NCI-H1436 treated with DMSO at 0.1 percent for 48 hours (cell line): ENCODE measurements at places on chromosomes 4 and X.

DNA sequence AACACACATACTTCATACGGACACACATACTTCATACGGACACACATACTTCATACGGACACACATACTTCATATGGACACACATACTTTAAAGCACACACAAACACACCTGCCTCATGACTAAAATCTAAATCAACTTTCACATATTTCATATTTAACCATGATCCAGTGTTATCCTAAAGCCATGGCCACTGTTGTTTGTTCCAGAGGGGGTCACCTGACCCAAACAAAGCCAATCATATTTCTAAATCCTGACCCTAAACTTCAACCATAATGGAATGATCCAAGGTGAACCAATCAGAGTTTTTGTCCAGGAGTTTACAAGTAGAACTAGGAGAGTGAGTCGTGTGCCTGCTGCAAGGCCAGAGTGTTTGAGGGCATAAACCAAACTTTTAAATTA, 97.2 kb upstream of the KIT start:
- no peak for DNase-seq

GRCh38 chrX:115324194-115324593, 34.7 kb downstream of the LUZP4 start:
- no peak for DNase-seq

GRCh38 chr4:169253904-169254303, 16.9 kb downstream of the SH3RF1 start:
- no peak for DNase-seq

DNA sequence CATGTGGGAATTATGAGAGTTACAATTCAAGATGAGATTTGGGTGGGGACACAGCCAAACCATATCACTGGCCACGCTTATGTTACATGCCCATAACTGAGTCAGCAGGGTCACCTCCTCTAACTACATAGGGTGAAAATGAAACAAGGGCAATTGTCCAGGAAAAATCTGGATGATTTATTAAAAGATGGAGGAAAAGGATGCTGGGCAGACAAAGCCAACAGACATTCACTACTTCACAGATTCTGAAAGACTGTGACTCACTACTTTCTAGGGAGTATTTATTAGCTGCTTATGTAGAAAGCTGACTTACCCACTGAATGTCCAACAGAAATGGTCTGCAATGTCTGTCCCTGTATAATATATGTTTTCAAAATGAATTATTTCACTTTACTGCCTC, 72.4 kb downstream of the APBB2 start:
- no peak for DNase-seq

- DNase-seq: no peak
Measured at GRCh38 chr4:139246166-139246565, 33.9 kb downstream of the MGARP start.

DNA sequence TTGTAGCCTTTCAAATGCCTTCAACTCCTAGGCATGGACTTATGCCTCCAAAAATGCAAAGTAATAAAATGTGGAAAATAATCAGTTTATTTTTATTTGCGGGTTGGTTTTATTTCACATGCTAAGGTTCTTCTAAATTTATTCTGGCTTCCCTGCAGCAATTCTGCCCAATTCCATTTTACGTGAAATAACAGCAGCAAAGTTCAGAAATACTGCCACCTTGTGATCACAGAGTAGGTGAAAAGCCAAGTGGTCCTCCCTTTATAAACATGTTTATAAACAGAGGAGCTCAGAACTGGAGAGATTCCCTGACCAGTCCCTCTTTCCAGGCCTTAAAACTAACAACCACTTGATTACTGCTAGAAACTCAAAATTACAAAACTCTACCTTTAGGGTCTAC, 14.7 kb upstream of the DCHS2 start:
- DNase-seq: no peak

DNA sequence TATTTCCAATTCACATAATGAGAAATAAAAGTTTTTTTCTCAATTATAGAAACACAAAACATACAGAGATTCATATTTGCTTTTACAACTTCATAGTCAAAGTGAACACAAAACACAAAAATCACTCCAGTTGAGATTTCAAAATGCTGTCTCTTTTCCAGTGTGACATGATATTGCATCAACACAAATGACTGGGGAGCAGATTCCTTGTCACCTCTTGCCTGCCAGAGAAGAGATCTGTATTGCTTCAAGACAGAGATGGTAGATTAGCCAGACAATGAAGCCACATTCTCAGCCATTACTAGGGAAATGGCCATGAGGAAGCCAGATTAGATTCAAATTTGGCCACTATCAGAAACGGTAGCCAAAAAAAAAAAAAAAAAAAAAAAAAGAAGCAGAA, 2313.1 kb upstream of the AGA start:
- no peak for DNase-seq

- DNase-seq: no peak
Measured at GRCh38 chr4:83335701-83336100, 1.1 kb upstream of the HPSE start.

DNA sequence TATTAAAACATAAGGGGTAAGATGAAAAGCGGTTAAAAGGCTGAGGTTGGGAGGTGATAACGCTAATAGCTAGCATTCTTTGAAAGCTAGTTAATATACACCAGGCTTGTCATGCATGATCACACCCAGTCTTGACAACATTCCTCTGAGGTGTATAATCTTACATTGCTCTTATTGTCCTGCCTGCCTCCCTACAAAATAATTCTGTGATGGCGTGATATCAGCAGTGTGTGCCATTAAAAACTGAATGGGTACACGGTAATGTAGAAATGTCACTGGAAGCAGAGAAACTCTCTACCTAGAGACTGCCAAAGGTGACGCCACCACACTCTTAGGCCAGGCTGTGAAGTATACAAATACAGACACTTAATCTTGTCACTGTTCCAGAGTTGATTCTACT, 68.1 kb downstream of the DIAPH2 start:
- DNase-seq: no peak

- DNase-seq: no peak
Measured at GRCh38 chrX:9403374-9403773, 61.5 kb upstream of the TBL1X start.

DNA sequence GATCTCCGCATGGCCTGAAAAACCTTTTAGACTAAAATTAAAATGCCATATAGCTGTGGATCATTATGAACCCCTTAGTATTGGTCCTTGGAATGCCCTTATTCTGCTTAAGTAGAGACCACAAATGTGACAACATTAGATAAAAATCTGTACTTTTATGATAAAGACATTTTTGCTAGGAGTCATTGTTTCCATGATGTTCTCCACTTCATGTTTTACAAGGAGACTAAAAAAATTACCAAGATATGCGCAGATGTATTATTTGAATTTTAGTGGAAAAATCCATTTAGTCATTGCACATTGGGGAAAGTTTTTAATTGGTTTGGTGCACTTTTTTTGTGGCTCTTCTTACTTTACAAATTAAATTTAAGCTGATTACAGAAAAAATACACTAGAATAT, 85.1 kb upstream of the HPRT1 start:
- no peak for DNase-seq

DNA sequence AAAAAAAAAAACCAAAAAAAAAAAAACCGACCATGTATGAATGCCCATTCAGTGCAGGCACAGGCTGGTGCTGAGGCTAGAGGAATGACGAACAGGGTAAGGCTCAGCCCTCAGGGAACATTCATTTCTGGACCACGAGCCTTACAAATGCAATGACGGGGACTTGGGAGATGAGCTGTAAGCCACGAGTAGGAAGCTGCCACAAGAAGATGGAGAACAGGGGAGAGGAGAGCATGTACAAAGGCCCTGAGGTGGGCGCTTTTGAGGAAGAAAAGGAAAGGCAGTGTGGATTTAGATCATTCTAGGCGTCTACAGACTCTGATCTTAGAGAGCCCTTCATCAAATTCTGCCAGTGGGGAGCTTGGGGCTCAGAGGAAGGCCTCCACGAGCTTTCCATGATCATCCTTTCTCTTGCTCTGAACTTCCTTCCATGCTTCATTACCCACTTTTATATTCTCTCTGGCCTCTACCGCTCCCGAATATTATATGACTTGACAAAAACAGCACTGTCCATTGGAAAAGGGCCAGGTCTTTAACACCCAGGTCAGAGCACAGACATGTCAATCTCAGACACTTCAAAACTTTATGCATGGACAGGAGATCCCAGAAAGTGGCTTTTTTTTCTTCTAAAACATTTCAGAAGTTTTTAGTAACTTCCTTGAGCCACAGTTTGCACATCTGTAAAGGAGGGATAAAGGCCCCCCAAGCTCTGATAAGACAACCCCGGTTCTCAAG, 3.3 kb upstream of the ZNF518B start:
- DNase-seq: no peak

DNA sequence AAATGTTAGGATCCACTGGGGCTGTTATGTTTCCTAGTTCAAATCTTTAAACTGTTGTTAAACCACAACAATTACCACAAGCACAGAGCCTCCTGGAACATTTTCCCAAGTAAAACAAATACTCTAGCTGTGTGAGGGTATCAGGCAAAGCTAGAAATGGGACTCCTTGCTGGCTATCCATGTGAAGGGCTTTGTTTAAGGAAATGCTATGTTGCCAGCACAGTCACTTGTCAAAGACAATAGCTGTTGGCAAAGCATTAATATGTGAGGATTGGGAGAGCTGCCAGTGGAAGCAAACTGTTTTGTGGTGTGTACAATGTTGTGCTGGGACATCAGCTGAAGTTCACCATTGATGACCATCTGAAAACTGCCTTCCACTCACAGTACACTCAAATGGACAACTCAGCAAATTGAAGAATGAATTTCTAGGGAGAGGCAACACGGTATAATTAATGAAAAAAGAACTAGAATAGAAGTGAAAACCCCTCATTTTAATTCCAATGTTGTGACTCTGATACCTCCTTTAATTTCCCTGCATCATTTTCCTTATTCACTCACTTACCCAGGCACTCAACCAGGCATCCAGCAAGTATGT, 100.8 kb downstream of the ANXA3 start:
- no peak for DNase-seq

GRCh38 chrX:135982860-135983259, 2.4 kb upstream of the SLC9A6 start:
- no peak for DNase-seq

GRCh38 chr4:37650481-37650880, 35.7 kb downstream of the RELL1 start:
- no peak for DNase-seq

- DNase-seq: no peak
Measured at GRCh38 chrX:110741213-110741796, 54.3 kb downstream of the CHRDL1 start.

DNA sequence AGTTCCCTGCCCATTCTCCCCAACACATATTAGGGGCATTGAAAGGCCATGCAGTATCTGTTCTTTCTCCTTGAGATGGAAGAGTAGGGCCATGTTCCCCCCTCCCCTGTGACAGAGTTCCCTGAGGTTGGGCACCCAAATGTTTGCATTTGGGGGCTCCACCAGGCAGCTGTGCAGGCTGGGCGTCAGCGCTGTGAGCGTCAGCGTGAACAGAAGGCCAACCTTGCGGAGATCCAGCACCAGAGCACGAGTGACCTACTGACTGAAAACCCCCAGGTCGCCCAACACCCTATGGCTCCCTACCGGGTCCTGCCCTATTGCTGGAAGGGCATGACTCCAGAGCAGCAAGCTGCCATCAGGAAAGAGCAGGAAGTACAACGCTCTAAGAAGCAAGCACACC, 3.9 kb downstream of the HSD17B10 start:
- DNase-seq: no peak

GRCh38 chr4:171348090-171348489, 465.1 kb upstream of the GALNTL6 start:
- DNase-seq: no peak

DNA sequence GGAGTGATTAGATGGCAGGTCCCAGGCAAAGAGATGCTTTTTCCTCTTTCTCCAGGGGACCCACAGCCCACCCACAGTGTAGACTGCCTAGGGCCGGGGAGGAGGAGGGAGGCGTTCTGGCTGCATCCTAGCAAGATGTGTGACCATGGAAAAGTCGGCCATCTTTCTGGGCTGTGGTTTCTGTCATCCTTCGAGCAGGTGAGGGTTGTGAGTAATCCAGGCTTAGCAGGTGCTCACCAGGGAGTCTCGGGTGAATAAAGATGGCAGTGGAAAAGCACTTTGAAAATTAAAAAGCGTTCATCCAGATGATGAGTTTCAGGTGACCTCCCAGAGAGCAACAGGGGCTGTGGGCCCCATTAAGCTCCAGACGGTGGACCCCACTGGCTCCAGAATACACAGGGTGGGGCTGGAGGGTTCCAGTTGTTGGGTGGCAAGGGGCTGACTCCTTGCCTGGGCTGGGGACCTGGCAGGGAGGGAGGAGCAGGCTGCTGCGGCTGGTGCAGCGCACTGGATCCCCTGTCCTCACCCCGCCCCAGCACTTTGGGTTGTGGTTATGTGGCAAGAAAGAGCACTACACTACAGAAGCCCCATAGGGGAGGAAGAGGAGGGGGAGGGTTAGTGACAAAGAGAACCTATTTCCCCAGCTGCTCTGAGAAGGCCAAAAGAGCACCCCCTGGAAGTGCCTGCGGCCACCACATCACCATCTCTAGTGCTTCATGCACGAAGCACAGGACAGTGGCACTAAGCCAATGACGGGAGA, 23.7 kb downstream of the ELF4 start:
- no peak for DNase-seq

- no peak for DNase-seq
Measured at GRCh38 chr4:184147858-184148737, 69.6 kb downstream of the ENPP6 start.

- DNase-seq: no peak
Measured at GRCh38 chr4:100707786-100708185, 190.0 kb upstream of the EMCN start.

- DNase-seq: no peak
Measured at GRCh38 chrX:134600714-134601113, 57.6 kb downstream of the PLAC1 start.

GRCh38 chr4:86481440-86481839, 112.7 kb upstream of the PTPN13 start:
- no peak for DNase-seq

- no peak for DNase-seq
Measured at GRCh38 chr4:120761070-120761469, 161.5 kb downstream of the PRDM5 start.

GRCh38 chr4:125789023-125789422, 474.3 kb downstream of the FAT4 start:
- DNase-seq: no peak

DNA sequence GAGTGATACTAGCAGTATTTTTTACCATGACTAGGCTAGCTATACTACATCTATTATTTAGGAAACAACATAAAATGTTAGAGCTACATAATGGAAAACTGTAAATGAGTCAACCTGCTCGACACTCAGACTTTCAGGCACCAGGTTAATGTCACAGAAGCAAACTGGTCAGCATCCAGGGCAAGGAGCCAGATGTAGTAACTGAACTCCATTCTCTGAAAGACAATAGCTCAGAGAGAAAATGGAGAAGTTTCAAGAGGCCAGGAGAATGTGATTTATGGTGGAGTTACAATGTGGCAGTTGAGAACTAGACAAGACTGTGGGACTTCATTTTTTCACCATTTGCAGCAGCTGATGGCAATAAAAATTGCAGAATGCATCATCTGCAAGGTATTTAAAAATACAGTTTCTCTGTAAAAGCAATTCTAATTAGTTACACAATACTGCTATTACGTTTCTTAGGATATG, 342.7 kb upstream of the PABPC4L start:
- DNase-seq: no peak
